ENCODE measurements at places on chromosomes 5 and 9.

DNA sequence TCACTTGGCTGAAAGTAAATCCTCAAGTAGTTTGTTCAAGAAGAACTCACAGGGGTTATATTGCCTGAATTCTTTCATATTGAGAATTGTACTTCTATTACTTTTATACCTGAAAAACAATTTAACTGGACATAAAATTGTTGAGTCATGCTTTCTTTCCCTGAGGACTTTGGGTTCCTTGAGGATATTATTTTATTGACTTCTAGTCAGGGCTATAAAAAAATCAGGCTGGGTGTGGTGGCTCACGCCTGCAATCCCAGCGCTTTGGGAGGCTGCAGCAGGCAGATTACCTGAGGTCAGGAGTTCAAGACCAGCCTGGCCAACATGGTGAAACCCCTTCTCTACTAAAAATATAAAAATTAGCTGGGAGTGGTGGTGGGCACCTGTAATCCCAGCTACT lies 17.9 kb upstream of the CDC42SE2 start:
- DNase-seq: no peak

DNA sequence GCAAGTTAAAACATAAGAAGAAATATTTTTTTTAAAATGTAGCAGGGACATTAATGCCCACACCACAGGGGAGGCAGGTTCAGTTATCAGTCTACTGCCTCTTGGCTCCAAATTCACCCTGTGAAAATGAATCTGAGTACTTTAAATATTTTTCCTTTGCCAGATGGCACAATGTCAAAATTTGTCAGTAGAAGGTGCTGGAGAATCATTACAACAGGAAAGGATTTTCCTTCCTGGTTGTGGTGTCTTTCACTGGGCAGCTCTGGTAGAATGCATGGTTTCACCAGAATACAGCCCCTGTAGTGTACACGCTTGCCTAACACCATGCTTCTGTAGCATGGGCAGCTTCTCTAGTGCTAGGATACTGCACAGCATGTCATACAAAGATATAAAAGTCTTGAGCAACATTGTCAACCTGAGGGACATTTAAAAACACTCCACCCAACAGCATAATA lies 9.7 kb upstream of the SREK1 start:
- DNase-seq: no peak

- no peak for DNase-seq
These were observed 503.3 kb downstream of the PRR16 start for GRCh38 chr5:120967366-120967765.

GRCh38 chr5:50711280-50711679 lies 44.8 kb downstream of the PARP8 start:
- peak; percentile 71 for DNase-seq

DNA sequence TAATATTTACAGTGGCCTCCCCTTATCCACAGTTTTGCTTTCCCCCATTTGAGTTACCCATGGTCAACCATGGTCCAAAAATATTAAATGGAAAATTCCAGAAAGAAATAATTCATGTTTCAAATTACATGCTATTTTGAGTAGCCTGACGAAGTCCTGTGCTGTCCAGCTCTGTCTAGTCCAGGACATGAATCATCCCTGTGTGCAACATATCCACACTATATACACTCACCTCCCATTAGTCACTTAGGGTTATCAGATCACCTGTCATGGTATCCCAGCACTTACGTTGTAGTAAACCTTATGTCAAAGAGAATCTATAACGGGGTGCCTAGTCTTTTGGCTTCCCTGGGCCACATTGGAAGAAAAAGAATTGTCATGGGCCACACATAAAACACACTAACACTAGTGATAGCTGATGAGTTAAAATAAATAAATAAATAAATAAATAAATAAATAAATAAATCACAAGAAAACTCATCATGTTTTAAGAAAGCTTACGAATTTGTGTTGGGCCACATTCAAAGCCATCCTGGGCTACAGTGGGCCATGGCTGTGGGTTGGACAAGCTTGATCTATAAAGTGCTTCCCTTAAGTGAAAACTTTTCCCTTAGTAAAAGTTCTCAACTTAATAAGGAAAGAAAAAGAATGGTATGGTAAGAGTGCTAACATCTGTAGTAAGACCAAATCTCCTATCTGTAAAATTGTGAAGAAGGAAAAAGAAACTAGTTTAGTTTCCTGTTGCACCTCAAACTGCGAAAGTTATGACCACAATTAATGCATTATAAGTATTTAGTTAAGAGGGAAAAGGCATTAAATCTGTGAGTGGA lies 15.9 kb upstream of the OMD start:
- no peak for DNase-seq

GRCh38 chr5:124628721-124629596 lies 117.5 kb downstream of the ZNF608 start:
- DNase-seq: no peak

DNA sequence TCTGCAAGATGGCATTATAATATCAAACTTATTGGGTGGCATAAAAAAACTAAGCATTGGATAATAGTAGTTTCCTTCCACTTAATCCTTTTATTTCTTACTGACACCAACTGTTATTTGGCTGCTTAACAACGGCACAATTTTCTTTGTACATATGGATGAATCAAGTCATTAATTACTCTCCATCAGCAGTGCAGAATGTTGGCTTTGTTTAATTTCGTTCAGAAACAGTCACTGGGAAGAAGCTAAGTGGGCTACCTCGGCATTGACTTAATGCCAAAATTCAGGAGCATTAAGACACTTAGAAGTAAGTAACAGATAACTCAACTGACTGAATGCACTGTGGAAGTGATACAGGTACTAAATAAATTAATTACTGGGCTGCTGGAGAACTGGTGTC lies 460.4 kb downstream of the CTNND2 start:
- no peak for DNase-seq

GRCh38 chr5:78540335-78541085 lies 108.1 kb downstream of the LHFPL2 start:
- no peak for DNase-seq

DNA sequence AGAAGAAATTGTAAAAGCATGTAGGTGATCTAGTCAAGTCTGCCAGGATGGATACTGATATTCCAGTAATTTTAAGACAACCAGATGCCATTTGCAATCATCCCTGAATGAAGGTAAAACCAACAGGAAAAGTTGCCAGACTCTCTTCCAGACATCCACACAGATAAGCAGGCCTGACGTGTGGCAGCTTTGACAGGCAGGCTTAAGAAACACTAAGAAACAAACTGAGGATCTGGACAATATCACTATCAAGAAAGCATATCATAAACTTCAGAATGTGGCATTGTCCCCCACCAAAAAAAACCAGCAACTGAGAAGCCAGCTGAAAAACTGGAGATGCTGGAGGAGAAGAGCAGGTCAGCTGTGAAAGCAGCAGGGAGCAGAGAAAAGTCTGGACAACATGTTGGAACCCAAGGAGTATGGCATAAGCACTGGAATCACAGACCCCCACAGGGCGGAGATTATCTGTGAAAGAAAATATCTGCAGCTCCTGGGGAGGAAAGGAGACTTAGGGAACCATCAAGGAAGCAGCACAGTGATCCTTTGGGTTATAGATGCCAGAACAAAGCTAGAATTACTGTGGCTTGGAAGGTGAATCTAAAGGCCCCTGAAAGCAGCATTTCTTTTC lies 307.0 kb downstream of the CWC27 start:
- no peak for DNase-seq

DNA sequence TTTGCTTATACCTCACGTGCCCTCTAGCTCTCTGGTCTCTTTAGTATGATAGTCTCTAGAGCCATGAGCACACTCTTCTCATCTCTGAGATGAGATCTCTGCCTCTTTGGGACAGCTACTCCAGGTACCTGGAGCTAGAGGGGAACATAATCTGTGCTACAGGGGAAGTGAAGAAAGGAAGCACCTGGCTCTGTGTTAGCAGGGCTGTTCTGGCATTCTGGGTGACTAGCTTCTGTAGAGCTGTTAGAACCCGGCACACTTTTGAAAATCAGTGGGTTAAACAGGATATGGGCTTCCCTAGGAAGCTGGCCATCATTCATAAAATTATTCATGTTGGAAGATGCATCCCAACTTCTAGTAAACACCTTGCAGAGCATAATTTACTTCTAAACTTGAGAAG lies 224.8 kb downstream of the MCTP1 start:
- no peak for DNase-seq

DNA sequence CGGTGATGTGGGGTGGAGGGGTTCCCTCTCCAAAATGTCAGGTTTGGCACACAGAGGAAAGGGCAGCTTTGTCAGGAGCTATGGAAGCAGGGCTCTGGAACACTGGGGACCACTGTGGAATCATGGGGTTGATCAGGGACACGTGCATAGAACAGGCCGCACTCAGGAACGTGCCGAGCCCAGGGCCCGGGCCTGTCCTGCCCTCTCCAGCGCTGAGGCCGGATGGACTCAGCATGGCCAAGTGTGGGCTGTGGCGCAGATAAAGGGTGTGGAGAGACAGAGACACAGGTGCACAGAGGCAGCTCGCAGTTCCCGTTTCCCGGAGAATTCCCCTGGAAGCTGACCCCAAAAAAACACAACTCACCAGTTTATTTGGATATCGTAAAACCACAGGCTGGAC lies 37.8 kb upstream of the SLC6A3 start:
- no peak for DNase-seq

GRCh38 chr5:109487753-109488420 lies 78.1 kb upstream of the PJA2 start:
- no peak for DNase-seq

GRCh38 chr5:39352951-39353350 lies 11.3 kb downstream of the C9 start:
- DNase-seq: no peak

DNA sequence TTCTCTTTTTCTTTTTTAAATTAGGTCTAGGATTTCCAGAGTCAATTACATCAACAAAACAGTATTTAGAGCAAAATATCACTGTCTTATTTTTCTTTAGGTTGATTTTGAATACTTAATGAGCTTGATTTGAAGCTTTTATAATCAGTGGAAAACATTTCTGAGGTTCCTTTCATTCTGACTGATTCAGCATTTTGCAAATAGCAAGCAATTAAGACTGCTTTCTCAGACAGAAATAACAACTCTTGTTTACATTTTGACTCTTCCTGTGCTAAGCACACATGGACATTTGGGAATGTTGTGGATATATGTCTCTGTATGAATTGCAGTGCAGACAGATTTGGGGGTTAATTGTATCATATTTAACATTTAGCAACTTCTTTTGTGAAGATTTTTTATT lies 22.2 kb upstream of the MCCC2 start:
- no peak for DNase-seq

DNA sequence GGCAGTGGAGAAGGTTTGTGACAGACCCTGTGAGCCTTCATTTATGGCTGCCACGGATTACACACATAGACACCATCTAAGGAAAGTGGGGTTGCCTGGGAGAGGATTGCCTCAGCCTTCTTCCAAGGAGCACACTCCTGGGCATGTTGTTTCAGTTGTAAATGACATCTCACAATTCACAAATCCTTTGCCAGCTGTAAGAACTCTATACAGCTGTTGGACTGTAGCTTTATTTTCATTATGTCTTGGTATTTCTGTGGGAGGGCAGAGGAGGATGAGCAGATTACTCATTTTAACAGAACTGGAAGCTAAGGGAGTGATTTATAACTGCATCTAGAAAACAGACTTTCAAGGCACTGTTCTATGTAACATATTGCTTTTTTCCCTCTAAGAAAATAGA lies 25.6 kb downstream of the MELK start:
- DNase-seq: no peak

- no peak for DNase-seq
These were observed 23.4 kb downstream of the DMRTA1 start for GRCh38 chr9:22469928-22470544.

- DNase-seq: peak; percentile 34
These were observed 77.0 kb downstream of the CYFIP2 start for GRCh38 chr5:157342822-157343402.
